ENCODE measurements at places on chromosomes 7 and 10.
A peak's percentile ranks its signal among the peaks of the same experiment; 100 is the strongest.

DNA sequence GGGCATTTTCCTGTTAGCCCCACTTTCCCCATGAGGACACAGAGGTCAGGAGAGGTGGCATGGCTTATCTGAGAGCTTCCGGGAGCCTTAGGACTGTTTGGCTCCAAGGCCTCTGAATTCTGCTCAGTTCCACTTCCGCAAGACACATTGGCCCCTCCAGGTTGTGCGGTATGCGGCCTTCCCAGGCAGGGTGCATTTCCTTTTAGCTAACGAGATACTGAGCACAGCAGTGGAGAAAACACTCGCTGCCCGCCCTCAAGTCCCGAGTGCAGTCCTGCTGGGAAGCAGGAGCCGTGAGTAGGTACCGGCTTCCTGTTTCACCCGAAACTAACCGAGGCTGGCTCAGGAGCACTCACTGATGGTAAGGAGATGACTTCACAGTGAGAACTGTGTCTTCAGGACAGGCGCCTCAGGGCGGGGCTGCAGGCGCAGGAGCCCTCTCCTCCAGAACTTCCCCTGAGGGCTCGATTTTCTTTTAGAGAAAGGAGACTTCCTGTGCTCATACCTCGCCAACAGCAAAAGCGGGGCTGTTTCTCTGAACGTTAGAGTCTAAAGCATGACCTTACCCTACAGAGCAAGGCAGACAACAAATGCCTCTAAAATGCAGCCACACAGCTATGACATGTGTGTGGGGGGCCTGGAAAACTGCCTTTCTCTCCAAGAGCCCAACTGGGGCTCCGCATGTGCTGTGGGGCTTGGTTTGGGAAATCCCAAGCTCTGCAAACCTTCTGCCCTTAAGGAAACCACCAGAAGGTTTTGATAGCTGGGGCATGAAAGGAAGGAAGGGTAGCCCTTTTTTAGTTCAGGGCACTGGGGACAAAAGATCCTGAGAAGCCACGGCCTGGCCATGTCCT is 25.9 kb downstream of the RGS10 start:
- peak; percentile 42 for DNase-seq

GRCh38 chr7:114426382-114426781 is 11.8 kb downstream of the FOXP2 start:
- no peak for DNase-seq

GRCh38 chr10:20313665-20314064 is 497.4 kb downstream of the PLXDC2 start:
- no peak for DNase-seq

- DNase-seq, result no peak
Observed at GRCh38 chr7:91112902-91113341, 151.3 kb upstream of the FZD1 start.

- no peak for DNase-seq
Observed at GRCh38 chr7:94324380-94325121, 70.1 kb upstream of the COL1A2 start.

DNA sequence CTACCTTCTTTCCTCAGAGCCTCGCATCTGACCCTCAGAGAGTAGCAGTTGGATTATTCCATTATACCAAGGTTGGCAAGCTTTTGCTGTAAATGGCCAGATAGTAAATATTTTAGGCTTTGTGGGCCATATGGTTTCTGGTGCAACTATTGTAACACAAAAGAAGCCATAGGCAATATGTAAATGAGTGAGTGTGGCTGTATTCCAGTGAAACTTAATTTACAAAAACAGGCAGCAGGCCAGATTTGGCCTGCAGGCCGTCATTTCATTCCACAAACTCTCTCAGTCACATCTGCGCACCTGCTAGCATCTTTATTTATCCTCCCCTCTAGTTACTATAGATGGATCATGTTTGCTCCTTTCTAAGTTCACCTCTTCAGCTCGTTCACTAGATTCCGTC is 6.7 kb downstream of the ZNF518A start:
- DNase-seq, result no peak

GRCh38 chr10:8014649-8015048 is 39.8 kb upstream of the GATA3 start:
- no peak for DNase-seq

GRCh38 chr7:126698446-126698845 is 554.3 kb downstream of the GRM8 start:
- no peak for DNase-seq

DNA sequence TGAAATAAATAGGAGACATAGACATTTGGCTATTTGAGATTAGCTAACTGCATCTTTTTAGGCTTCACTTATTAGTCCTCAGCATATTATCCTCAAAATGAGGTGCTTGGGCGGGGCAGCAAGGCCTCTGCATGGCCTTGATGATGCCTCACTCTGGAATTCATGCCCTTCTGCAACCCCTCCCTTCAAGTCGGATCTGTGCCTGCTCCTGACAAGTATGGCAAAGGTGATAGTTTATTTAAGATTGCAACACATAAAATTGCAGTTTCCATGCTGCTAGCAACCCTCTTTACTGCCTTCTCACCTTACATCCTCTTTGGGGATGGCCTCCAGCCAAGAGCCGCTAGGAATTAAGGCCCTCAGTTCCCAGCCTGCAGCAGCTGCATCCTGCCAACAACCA is 241.3 kb upstream of the ADARB2 start:
- no peak for DNase-seq

GRCh38 chr7:119197877-119198527 is 973.5 kb downstream of the ANKRD7 start:
- no peak for DNase-seq

GRCh38 chr10:91690996-91691676 is 58.3 kb upstream of the PPP1R3C start:
- DNase-seq, result no peak

All from stimulated activated CD4-positive, alpha-beta T cell treated with anti-CD3 and anti-CD28 coated beads, Interleukin-15, amount 100 ng/mL, for 1 hour (primary cell).